CD8-positive, alpha-beta memory T cell (primary cell): ENCODE measurements at places on chromosomes 13 and 19. TPM values are rescaled to one million over a fixed set of nuclear protein-coding genes. Genes with fewer than 3 reads are reported as not detected.
A peak's percentile ranks its signal among the peaks of the same experiment; 100 is the strongest.

DNA sequence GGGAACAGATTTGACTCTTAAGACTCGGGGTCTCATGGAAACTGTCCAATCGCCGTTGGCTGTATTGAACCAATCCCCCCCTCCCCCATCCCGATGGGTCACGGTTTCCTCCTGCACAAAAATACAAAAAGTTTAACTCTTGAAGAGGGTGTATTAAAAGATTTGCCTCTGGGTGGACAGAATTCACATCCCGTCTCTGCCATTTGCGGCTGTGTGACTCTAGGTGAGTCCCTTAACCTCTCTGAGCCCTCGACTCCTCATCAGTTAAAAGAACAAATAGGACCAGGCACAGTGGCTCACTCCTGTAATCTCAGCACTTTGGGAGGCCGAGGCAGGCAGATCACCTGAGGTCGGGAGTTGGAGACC lies 31.3 kb upstream of the FEM1A start:
- H3K4me3 ChIP-seq, result peak overlapping the region; percentile 34
- H3K27ac ChIP-seq, result no peak overlapping the region
- H3K4me1 ChIP-seq, result peaks cover 11% of the 10 kb centered on the region
- no peaks in the 10 kb centered on the region for H3K36me3 ChIP-seq
- H3K27me3 ChIP-seq, result peaks cover 17% of the 10 kb centered on the region

CEACAM7 gene
- not detected for polyA plus RNA-seq

- H3K4me3 ChIP-seq, result no peak overlapping the region
- H3K27ac ChIP-seq, result no peak overlapping the region
- no peaks in the 10 kb centered on the region for H3K36me3 ChIP-seq
Measured at GRCh38 chr19:5443723-5444122, 11.5 kb upstream of the ZNRF4 start.

DNA sequence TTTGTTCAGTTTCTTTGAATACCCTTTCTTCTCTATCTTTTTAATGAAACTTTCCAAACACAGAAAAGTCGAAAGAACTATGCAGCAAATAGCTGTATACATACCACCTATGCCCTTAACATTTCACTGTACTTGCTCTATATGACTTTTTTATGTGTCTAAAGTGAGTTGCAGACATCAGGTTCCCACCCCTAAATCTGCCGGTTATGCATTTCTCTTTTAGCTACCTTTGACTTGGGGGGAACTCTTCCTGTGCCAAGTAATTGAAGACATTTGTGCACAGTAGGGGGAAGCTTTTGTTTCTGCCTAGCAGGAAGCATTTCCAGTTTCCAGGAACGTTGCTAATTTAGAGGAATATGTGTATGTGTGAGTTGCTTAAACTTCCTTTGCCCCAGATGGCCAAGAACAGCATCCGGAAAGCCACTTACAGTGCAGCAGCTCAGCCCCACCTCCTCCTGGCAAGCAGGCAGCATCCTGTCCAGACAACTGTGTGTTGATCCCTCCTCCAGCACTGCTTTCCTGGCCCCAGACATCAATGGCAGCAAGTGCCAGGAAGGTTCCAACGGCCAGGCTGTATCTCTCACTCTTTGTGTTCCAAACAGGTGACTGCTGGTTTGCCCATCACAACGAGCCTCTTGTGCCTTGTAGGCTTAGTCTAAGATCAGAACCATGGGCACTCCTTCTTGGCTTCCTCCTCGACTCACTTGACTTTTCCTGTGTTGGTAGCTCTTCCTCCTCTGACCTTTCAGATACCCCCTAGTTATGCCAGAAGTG lies 14.7 kb upstream of the GRAMD1A start:
- peak overlapping the region; percentile 19 for H3K4me3 ChIP-seq
- H3K27ac ChIP-seq, result no peak overlapping the region
- H3K4me1 ChIP-seq, result peaks cover 12% of the 10 kb centered on the region
- no peaks in the 10 kb centered on the region for H3K27me3 ChIP-seq
- peak; percentile 55 for DNase-seq

- peak within 1 kb of the TSS; percentile 96 for H3K4me3 ChIP-seq
- H3K27me3 ChIP-seq, result no peaks in the 10 kb centered on the region
- peaks cover 46% of the 10 kb centered on the region for H3K4me1 ChIP-seq
- peak within 1 kb of the TSS; percentile 82 for H3K27ac ChIP-seq
Measured at GRCh38 chr19:49929121-49929610, at the start of the genes ATF5 and NUP62. Gene ATF5, plus strand, starts transcription at chr19:49929205. Its CDS starts 1,646 bp downstream, at chr19:49930851. Gene NUP62, minus strand, starts transcription at chr19:49929504. Its CDS starts 19,697 bp downstream, at chr19:49909807.

GRCh38 chr19:3968556-3969434 lies 2.1 kb downstream of the DAPK3 start:
- H3K4me3 ChIP-seq, result no peak overlapping the region
- no peaks in the 10 kb centered on the region for H3K27me3 ChIP-seq
- peaks cover 18% of the 10 kb centered on the region for H3K4me1 ChIP-seq

SCEL gene
- not detected for polyA plus RNA-seq

- H3K27me3 ChIP-seq, result no peaks in the 10 kb centered on the region
- H3K4me1 ChIP-seq, result peaks cover 10% of the 10 kb centered on the region
- DNase-seq, result no peak
Measured at GRCh38 chr19:17138937-17139598, 63.5 kb downstream of the MYO9B start.

DNA sequence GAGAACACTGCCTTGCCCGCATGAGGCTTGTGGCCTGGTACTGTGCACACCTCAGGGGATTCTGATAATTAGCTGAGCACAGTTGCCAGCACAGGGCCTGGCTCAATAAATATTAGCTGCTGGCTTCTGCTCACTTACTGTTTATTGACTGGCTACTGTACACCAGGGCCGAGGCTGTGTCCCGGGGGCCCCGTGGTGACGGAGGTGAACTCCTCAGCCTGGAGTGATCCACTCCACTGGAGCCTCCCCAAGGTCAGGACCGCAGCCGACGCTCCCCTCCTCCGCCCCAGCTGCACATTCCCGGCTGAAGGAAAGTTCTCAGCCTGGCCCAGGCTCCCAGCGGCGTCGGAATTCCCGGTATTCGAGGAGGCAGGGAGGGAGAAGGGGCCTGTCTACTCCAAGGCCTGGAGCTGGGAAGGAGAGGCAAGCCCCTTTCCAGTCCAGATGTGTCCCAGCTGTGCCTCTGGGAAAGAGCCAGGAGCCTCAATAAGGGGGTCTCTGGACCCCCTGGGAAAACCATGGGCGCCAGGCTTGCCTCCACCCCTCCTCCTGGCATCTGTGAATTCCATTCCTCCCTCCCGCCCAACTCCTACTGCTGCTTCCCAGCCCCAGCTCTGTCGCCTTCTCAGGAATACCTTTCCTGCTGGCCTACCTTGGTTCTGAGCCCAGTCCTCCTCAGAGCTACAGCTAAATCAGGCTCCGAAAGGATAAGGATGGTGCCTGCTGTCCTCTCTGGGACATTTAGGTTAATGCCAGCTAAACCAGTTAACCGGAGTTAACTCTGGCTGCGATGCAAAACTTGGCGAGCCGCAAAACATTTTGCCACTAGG lies 7.3 kb downstream of the RPS16 start:
- H3K4me3 ChIP-seq, result no peak overlapping the region
- peaks cover 13% of the 10 kb centered on the region for H3K36me3 ChIP-seq
- H3K27me3 ChIP-seq, result no peaks in the 10 kb centered on the region
- no peak for DNase-seq
- H3K4me1 ChIP-seq, result peaks cover 1% of the 10 kb centered on the region
- H3K27ac ChIP-seq, result no peak overlapping the region

DNA sequence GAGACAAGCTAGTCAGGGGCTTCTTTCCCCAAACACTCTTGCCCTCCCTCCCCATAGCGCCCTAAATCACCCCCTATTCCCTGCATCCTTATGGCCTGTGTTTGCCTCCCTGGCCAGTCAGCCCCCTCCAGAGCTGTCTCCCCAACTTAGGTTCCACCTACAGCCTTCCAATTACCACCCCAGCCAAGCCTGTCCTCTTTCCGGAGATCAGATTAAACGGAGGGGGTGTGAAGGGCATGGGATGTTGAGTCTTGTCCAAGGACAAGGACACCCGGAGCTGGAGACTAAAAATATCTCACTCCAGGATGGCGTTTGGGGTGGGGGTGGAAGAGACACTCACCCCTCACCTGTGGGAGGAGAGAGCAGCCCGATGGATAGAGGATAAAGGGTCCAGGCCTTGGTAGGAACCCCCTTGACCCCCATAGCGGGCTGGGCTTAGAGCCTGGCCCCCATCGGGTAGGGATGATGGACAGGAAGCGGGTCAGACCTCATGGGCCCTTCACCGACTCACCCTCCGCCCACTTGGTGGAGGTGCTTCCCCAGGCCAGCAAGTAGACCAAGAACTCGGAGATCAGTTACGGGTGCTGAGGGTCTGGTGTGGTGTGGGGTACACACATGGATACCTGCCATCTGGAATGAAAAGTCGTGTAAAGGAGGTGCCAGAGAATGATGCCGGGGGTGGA lies 6.0 kb downstream of the ZNF865 start:
- DNase-seq, result no peak
- no peaks in the 10 kb centered on the region for H3K27me3 ChIP-seq
- peaks cover 13% of the 10 kb centered on the region for H3K4me1 ChIP-seq
- H3K36me3 ChIP-seq, result peaks cover 6% of the 10 kb centered on the region

SGCG gene
- polyA plus RNA-seq, result not detected

DNA sequence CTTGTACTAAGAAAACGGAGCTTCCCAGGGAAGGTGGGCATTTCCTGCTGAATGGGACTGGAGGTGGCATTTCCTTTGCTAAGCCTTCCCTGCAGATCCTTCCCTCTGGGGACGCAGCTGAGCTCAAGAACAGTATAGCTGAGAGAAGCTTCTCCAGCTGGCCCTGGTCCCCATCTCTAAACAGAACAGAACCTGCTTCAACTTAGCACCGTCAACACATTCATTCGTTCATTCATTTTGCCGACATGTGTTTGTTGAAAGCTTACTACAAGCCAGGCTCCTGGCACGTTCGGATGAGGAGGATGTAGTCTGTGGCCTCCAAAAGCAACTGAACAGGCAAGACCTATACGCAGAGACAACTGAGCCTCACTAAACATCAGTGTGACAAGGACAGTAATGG lies 36.6 kb upstream of the PEPD start:
- H3K27me3 ChIP-seq, result no peaks in the 10 kb centered on the region
- no peak for DNase-seq
- no peak overlapping the region for H3K27ac ChIP-seq
- H3K4me1 ChIP-seq, result no peaks in the 10 kb centered on the region
- no peaks in the 10 kb centered on the region for H3K36me3 ChIP-seq
- no peak overlapping the region for H3K4me3 ChIP-seq
